ENCODE measurements at places on chromosomes 3 and 15. TPM values are rescaled to one million over a fixed set of nuclear protein-coding genes. Genes with fewer than 3 reads are reported as not detected.

Gene C3orf22
- not detected for total RNA-seq

Gene IQGAP1
- total RNA-seq = 177 TPM

Gene TEX55
- total RNA-seq = not detected

Gene AMIGO3
- 0.59 TPM for total RNA-seq

Gene CCDC9B
- total RNA-seq = 38.0 TPM

Gene SLC24A5
- not detected for total RNA-seq

Gene NPAP1
- total RNA-seq = not detected

Gene CYP11A1
- total RNA-seq = 0.15 TPM

Gene NMB
- 2.6 TPM for total RNA-seq

Gene GTF2A2
- total RNA-seq = 25.9 TPM

Gene TPRG1
- total RNA-seq = 0.15 TPM

Gene SYNPR
- not detected for total RNA-seq

Gene NEK10
- total RNA-seq = 35.3 TPM

Gene CTXND1
- not detected for total RNA-seq

Gene IQCF5
- not detected for total RNA-seq

Gene ASB14
- total RNA-seq = not detected

Gene MYEF2
- 0.94 TPM for total RNA-seq

Gene HMCES
- 19.8 TPM for total RNA-seq

Gene AHSG
- total RNA-seq = not detected

Gene LSAMP
- total RNA-seq = 4.1 TPM

Gene IL5RA
- total RNA-seq = not detected

Gene MASP1
- 20.2 TPM for total RNA-seq

Gene GOLGA6L7
- total RNA-seq = not detected

Gene FBXW12
- total RNA-seq = not detected

Gene EPHA6
- not detected for total RNA-seq

Gene RBM15B
- 17.6 TPM for total RNA-seq

Gene CDHR4
- 1.3 TPM for total RNA-seq

Gene CYB561D2
- total RNA-seq = 32.7 TPM

Gene AEN
- 68.2 TPM for total RNA-seq

Gene GPR62
- not detected for total RNA-seq

Gene SNURF
- total RNA-seq = 141 TPM

Gene SPINK8
- not detected for total RNA-seq

Gene CTXN2
- total RNA-seq = not detected

Gene SPTSSB
- not detected for total RNA-seq

Gene C3orf49
- total RNA-seq = not detected

Gene FRMD5
- total RNA-seq = 15.4 TPM

Gene SLC51B
- total RNA-seq = not detected

Gene DAPK2
- 8.1 TPM for total RNA-seq

Gene CFAP100
- not detected for total RNA-seq

Gene PROK2
- not detected for total RNA-seq

Gene SMCO1
- not detected for total RNA-seq

Gene SMAD6
- 92.1 TPM for total RNA-seq

Gene STRC
- total RNA-seq = under 0.01 TPM

Gene TMEM266
- 0.82 TPM for total RNA-seq

Gene PARP15
- total RNA-seq = not detected

Gene CCK
- 1.1 TPM for total RNA-seq

Gene CTDSPL2
- 64.3 TPM for total RNA-seq

Gene SCN5A
- total RNA-seq = 0.08 TPM

Gene RTP3
- total RNA-seq = not detected

Gene TRH
- not detected for total RNA-seq

Gene NEO1
- 10.9 TPM for total RNA-seq

Gene CPEB1
- total RNA-seq = 1.7 TPM

Gene HGD
- total RNA-seq = 0.12 TPM

Gene CPLX3
- not detected for total RNA-seq

Gene EOMES
- total RNA-seq = not detected

Gene CYP8B1
- not detected for total RNA-seq

Gene EXD1
- total RNA-seq = not detected

Gene SCG5
- 100 TPM for total RNA-seq

Gene ABCF3
- total RNA-seq = 51.6 TPM
